ENCODE measurements at places on chromosomes 16 and 17. TPM values are rescaled to one million over a fixed set of nuclear protein-coding genes. Genes with fewer than 3 reads are reported as not detected.

TBC1D3D gene
- 0.60 TPM for total RNA-seq

STXBP4 gene
- total RNA-seq = 23.7 TPM

KRT39 gene
- 0.70 TPM for total RNA-seq

AGRP gene
- total RNA-seq = not detected

PNMT gene
- total RNA-seq = 5.4 TPM

HOXB4 gene
- 14.8 TPM for total RNA-seq

PRKCB gene
- total RNA-seq = 0.95 TPM

All from type B pancreatic cell (in vitro differentiated cells).